ENCODE measurements at places on chromosomes 6 and 20.

- no peak for DNase-seq
These were observed 6.7 kb downstream of the PSMA7 start for GRCh38 chr20:62136283-62137091.

GRCh38 chr6:7958464-7958863 is 47.9 kb upstream of the TXNDC5 start:
- DNase-seq = no peak

DNA sequence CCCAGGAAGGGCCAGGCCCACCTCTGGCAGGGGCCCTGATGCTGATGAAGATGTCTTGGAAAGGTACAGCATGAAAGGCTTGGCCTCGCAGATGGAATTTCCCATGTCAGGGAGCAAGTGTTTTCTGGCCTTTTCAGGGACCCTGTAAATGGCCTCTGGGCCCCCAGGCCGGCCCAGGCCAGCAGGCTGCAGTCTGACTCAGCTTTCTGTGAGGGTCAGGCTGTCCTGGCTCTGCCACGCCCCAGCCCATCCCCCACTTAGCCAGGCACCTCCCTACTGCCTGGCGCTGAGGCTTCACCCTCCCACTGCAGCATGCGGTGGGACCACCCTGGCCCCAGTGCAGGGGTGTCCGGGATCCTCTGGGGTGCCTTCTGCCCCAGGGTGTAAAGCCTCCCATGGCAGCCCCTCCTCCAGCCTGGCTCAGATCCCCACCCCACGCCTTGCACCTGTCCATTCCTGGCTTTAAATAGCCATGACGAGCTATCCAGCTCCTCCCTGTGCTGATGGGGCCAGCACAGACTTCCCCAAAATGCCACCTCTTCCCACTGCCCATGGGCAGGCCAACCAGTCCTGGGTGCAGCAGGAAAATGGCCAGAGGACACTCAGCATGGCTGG is 35.6 kb upstream of the GATA5 start:
- no peak for DNase-seq

DNA sequence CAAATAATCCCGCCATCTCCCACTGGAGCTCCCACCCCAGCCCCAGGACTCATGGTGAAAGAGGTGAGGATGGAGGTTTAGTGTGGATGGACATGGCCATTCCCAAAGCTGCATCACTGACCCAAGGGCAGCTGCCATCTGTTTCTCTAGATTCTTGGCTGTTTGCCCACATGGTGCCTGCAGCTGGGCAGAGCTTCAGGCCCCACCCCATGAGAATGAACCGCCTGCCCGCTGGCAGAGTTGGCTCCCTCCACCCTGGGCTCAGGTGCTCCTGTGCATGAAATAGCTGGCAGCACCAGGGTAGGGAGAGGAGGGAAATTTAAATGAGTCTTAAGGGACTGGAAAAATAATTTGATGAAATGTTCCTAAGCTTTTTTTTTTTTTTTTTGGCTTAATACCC is 17.4 kb downstream of the SCML4 start:
- DNase-seq = no peak

GRCh38 chr20:57499676-57500075 is 25.3 kb downstream of the CTCFL start:
- DNase-seq = no peak

DNA sequence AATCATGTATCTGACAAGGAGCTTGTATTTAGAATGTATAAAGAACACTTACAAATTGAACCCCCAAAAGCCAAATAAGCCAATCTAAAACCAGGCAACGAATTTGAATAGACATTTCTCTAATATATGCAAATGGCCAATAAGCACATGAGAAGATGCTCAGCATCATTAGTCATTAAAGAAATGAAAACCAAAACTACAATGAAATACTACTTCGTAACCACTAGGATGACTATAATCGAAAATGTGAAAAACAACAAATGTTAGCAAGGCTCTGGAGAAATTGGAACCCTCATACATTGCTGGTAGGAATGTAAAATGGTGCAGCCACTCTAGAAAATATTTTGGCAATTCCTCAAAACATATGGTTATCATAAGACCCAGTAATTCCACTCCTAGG is 105.8 kb upstream of the TOP1 start:
- DNase-seq = no peak

DNA sequence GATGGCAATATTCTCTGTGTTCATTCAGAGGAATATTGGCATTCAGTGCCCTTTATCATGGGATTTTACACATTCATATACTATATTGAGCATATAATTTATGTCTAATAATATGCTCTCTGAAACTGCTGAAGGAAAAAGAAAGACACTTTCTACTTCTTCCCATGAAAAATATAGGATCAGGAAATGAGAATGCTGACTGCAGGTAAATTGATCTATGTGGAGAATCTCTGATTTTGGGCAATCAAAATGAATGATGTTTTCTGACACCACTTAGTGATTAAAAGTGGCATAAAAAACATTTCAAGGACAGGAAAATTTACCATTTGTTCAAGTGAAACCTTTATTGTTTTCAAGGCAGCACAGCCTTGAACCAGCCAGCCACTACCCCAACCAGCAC is 260.1 kb upstream of the STXBP5 start:
- no peak for DNase-seq

- peak; percentile 40 for DNase-seq
These were observed 92.5 kb upstream of the NXT1 start for GRCh38 chr20:23257848-23258746.

GRCh38 chr20:58986286-58986967 is 5.4 kb downstream of the NELFCD start:
- DNase-seq = no peak

DNA sequence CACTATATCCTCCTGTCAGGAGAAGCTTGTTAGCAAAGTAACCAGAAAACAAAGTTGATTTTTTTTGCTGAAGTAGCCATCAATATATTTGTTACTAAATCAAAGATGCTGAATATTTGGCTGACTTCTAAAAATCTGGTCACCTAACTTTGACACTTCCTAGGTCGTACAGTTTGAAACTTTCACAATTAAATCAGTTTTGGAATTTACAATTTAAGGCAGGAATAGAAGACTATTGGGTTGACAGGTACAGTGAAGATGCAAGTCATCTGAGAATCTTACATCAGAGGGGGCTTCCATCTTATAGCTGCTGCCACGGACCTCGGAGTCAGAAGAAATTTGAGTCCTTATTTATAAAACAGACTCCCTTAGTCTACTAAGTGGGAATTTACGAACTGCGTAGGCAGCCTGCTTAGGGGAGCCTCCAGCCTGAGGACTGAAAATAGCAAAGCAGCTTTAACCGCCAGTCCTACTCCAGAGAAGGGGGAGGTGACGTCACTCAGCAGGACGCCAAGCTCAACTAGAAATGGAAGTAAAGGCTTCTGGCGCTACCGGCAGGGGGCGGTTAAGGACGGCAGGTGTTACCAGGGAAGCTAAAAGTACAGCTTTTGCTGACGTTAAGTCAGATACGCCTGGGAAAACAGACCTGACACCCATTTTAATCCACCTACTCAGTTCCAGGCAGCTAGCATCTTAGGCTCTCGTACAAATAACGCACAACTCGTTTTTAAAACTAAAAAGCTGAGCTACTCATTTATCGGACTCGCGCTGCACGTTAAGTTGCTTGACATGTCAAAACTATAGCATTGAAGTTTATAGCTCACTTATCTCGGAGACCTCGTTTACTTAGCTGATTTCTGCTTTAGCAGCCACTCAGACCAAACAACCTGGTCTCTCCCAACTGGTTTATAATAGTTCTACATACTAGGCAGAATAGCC is 61.1 kb upstream of the HFE start:
- peak; percentile 94 for DNase-seq

- DNase-seq = no peak
These were observed 567.8 kb downstream of the GRIK2 start for GRCh38 chr6:101961357-101961756.

DNA sequence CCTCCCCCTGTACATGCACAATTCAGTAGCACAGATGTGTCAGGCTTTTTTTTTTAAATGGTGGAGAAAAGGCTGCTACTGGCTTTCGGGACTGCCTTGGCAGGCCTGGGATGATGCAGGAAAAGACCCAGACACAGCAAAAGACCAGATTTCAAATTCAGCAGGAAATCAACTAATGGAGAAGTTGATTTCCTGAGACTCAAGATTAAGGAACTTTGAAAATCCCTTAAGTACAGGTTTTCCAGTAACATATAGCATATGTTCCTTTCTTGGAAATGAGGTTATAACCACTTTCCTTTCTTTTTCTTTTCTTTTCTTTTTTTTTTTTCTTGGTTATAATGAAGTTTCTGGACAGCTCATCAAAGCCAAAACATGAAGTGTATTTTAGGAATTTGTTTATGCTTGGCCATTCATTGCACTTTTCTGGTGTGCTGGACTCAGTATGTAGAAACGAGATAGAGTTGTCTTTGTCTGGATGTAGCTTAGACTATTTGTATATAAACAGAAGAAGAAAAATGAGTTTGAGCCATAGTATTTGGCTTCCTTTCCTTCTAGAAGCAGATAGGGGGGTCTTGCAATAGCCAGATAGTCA is 119.4 kb downstream of the SASH1 start:
- DNase-seq = no peak

Data from DMS153 (cell line).